ENCODE measurements at places on chromosomes 1 and 21.
A peak's percentile ranks its signal among the peaks of the same experiment; 100 is the strongest.

DNA sequence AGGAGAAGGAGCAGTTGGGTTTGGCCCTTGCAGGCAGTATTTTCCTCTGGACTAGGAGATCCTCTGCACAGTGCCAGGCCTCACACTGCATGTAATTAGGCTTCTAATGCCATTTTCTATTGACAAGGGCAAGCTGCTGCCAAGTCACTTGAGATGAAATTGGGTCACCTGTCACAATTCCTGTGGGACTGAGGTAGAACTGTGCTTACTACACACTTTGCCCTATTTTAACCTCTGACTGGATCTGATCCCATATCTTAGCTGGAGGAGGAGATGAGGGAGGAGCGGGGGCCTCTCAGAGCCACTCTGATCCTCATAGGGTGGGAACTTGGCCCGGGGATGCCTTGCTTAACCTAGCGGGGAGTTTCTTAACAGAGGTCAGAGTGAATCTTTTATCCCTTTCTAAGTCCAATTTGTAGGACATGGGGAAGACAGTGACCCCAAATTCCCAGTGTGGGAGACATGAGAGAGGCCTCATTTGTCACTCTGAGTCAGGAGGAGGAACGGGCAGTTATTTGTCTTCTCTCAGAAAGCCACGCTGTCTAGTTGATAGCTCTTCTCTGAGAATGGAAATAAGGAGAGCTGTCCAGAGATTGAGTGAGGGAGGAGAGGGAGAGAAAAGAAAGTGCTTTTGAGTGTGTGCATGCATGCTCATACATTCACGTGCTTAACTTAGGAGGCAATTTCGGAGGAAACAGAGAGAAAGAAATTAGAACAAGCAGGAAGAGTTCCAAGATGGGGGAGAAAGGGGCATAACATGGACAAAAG, 121.3 kb downstream of the CACNA1E start:
- no peak for DNase-seq

DNA sequence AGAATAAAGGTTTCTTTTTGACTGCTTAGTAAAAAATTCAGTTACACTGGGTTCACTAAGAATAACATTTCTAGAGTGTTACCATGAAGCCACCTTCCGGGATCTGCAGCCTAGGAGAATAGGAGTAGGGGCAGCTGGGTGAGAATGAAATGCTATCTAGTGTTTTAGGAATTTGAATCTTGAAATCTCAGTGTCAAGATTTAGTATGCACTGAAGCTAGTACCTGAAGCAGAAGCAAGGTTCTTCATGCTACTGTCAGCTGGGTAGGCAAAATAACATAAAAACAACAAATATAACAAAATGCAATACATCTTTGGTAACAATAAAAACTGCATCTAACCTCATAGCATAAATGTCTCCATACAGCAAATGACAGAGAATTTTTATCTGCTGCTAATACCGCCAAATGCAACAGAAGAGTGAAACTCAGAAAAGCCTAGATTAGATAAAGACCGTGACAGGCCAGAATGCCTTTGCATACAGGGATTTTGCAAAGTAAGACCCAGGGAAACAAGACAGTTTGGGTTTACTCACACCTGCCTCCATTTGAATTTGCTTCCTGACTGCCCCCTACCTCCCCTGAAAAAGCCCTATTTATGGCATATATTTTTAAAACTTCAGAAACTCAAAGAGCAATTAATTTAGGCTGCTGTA, 58.2 kb downstream of the GADD45A start:
- DNase-seq: no peak

DNA sequence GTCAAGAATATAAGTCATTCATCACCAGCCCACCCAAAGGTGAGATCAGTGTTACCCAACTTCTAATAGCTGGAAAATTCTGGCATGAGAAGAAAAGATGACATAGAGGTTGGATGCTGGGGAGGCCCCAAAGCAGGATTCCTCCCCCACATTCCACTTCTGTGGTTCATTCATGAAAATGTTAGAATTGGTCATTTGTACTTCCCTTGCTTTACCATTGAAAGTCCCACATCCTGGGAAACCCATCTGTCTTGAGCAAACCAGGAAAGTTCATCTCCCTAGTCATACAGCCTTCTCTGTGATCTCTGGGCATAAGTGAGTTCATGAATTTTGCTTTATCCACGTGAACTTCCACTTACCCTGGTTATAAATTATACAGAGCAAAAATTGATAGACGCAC, 66.8 kb downstream of the SERINC2 start:
- no peak for DNase-seq

DNA sequence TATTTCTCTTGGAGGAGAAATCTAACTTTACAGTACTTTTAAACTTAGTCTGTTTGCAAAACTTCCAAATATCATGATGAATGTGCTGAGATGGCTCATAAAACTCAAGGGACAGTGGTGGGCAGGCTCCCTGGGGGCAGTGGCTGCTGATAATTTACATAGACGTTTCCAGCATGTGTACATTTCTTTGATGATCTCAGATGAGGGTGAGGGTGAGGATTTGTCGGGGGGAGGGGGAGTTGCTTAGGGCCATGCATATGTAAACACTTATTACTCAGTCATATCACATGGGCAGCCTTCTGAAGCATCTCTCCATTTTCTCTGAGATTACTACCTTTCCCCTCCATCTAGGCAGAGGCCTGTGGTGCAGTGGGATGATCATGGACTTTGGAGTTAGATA, 152.9 kb upstream of the HMGB4 start:
- DNase-seq: no peak

DNA sequence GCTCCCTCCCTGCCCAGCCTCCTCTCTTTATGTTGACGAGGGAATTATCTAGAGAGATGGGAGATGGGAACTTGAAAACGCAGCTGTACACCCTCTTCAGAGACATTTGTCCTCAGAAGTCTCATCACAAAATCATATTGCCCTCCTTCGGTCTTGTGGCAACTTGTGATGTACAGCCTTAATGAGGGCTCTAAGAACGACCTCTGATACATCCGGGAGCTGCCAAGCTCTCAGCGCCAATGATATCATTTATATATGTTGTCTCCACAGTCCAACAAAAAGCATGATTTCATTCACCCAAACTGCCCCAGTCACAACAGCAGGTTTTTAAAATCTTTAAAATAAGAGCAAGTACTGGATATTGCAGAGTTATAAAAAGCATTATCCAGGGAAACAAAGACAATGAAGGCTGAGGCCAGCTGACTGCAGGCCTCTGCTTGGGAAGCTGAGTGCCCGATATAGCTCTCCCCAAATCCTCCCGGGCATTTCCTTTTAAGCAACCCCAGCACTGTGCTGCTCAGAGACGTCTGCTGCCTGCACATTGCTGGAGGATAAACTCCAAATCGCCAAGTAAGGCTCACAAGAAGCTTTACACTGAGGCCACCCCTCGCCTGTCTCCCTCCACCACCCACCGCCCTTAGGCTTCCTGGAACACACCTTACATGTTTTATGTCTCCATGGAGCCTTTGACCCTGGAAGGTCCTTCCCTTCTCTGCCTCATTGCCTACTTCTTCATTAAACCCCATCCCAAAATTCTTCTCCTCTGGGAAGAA, 236.1 kb downstream of the C1orf94 start:
- no peak for DNase-seq

- no peak for DNase-seq
Measured at GRCh38 chr1:223702735-223703667, 9.3 kb upstream of the CAPN2 start.

DNA sequence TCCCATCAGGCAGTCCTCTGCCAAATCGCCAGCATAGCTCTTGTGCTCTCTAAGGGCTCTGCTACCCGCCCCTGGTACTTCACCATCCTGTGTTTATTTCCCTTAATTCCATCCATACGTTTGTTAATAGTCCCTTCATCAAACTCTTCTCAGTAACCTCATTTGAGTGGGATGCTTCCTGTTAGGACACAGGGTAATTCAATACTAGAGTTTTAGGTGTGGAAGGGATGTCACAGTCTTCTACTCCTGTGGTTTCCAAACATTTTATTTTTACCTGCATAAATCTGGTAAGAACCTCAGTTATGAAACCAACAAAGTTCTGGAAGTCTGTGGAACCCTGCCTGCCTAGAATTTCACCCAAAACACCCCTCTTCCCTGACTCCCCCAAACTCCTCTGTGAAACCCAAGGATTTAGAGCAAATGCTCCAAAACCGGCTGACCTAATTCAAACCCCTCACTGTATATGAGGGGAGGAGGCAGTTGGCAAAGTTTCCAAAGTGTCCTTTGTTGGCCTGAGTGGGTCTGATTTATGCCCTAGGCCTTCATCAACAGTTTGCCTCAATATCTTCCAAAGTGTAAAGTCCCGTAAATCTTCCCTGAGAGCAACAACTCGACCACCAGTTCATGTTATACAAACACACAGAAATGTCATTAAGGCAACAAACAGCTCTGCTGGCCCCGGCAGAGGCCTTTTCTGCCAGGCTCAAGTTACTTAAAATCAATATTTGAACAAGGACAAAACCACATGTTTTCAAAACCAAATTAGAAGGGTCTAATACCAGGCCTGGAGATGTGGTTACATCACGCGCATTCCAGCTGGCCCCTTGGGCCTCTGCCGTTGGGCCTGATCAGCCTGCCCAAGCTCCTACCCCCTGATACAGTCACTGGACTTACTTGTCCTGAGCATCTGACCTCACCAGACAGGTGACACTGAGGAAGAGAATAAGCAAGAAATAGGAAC, 82.4 kb upstream of the FGGY start:
- no peak for DNase-seq

- DNase-seq: peak; percentile 70
Measured at GRCh38 chr1:41416552-41417334, 55.5 kb downstream of the FOXO6 start.

DNA sequence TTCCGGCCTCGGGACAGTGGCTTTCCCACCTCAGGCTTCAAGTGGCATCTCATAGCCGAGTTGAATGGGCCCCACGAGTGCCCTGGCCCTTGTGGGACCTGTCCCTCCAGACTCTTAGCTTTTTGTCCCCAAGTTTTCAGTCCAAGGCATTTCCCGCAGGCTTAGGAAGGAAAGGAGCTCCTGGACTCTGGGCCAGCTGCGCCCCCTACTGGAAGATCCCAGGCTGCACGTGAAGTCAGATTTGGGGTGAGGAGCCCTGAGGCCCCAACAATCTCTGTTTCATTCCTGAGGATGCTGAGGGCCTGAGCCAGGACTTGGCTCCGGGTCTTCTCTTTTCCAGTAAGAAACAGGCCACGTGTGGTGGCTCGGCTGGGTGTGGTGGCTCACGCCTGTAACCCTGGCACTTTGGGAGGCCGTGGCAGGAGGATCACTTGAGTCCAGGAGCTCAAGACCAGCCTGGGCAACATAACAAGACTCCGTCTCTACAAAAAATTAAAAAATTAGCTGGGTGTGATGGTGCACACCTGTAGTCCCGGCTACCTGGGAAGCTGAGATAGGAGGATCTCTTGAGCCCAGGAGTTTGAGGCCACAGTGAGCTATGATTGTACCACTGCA, 67.4 kb downstream of the ARHGEF10L start:
- DNase-seq: peak; percentile 73

GRCh38 chr21:29382030-29382654, 83.4 kb downstream of the BACH1 start:
- no peak for DNase-seq

- no peak for DNase-seq
Measured at GRCh38 chr1:28021064-28021463, 61.3 kb downstream of the XKR8 start.

DNA sequence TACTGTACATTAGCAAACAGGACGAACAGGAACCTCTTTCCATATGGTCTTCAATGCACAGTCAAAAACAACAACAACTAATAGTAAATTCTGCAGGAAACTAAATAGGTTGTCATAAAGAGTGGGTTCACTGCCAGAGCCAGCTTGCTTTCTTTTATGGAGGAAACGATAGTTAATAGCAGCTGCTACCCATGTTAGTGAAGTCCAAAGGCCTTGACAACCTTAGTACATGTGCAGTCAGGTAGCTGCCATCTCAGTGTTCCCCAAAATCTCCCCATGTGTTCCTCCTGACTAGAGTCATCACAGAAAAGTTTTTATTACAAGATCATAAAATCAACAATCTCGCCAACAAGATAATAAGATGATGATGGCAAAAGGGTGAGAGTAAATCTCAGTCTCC, 16.6 kb upstream of the ADORA3 start:
- no peak for DNase-seq

GRCh38 chr21:38848187-38848609, 42.5 kb downstream of the ETS2 start:
- no peak for DNase-seq

- no peak for DNase-seq
Measured at GRCh38 chr1:226890331-226891108, 20.1 kb downstream of the PSEN2 start.

DNA sequence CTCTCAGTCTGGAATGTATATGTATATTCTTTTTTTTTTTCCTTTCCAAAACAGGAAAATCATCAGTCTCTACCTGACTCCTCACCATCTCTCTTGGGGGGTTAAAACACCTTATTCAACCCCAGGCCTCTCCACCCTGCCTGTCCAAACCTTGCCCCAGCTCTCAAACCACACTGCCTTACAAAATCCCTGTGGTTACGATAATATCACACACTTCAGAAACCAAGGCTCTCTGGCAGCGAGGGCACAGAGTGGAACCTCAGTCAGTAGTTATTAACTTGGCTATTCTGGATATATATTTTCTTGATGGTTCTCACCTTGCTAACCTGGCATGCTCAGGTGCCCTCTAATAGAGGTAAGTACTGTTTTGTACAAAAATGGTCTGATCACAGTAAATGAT, 24.7 kb downstream of the KIAA0040 start:
- no peak for DNase-seq

Measured in activated T-cell treated with anti-CD3 and anti-CD28 coated beads, Interleukin-2, amount 50 U/mL, for 48 hours (primary cell).